ENCODE measurements at places on chromosomes 7 and 10.

GRCh38 chr10:10394933-10395658 lies 622.6 kb upstream of the CELF2 start:
- DNase-seq = no peak

- DNase-seq = no peak
Measured at GRCh38 chr10:115956225-115957011, 316.6 kb downstream of the GFRA1 start.

DNA sequence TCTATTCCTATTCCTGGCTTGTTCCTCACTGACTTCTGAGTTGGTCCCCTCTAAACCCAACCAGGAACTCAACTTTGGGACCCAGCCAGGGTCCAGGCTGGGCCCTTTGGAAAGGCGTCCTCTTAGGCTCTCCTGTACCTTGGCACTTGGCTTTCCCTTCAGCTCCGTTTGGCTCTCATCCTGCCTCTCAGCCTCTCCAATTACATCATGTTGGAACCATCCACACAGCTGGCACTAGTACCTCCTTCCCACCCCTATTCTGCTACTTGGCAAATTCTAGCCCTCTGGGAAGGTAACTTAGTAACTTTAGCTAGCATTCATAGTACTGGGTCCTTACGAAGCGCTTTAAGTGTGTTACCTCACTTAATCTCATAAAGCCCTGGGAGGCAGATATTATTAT lies 205.3 kb upstream of the HABP2 start:
- DNase-seq = no peak

- DNase-seq = peak; percentile 20
Measured at GRCh38 chr7:31126976-31127375, 74.9 kb downstream of the ADCYAP1R1 start.

DNA sequence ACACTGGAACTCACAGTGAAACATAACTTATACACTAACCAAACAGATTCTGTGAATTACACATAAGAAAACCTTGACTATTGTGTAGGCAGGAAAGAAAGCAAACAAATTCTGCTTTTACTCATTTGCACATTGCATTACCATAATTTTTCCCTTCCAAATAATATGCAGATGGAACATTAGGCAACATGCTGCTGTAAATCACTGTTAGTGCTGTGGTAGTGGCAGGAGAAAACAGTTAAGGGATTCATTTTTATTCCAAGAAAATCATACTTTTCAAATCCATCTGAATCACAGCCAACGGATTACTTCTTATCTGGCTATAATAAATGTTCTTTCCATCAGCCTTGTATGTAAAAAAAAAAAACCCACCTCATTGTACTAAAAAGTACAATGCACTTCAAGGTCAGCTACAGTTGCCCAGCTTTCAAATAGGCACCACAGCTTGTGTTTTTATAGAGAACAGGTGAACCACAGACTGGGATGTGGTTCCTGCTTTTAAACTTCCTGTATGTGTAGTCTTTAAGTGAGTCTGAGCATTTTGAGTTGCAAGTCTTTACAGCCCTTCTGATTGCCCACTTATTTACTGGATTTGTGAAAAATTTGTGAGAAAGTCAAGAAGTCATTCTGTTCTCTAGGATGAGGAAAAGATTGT lies 590.0 kb upstream of the SEMA3D start:
- no peak for DNase-seq

DNA sequence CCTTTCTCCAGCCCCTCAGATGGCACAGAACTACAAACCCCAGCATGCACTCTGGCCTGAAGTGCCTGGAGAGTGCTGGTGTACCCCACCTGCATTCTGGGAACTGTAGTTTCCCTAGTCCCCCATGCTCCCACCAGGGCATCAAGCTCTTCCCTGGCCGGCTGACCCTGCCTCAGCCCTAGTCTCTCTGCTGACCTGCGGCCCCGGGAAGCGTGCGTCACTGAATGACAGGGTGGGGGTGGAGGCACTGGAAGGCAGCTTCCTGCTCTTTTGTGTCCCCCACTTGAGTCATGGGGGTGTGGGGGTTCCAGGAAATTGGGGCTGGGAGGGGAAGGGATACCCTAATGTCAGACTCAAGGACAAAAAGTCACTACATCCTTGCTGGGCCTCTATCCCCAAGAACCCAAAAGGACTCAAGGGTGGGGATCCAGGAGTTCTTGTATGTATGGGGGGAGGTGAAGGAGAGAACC lies 2.1 kb downstream of the NOS3 start:
- DNase-seq = peak; percentile 44

DNA sequence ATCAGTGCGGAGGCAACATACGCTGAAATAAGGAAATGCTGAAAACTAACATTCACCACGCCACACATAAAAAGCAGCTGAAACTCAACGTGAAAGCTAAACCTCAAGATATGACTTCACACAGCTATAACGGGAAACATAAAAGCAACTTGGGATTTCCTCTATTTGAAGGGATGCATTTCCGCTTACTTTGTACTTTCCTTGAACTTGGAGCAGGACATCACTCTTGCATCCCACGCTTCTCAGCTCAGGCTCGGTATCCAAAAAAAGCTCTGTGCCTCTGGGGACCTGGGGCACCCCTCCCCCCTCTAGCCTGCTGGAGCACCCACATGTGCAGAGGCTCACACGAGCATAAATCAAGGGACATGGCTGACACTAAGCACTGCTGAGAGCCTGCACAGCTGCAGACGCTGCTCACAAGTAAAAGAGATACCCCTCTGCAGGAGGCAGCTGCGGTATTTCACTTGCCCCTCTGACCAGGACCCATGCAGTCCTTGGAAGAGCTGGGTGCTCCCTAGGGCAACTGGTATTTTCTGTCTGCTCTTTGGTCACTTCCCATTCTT lies 34.2 kb downstream of the PARD3 start:
- DNase-seq = no peak

GRCh38 chr7:119545118-119545517 lies 727.9 kb upstream of the KCND2 start:
- no peak for DNase-seq

DNA sequence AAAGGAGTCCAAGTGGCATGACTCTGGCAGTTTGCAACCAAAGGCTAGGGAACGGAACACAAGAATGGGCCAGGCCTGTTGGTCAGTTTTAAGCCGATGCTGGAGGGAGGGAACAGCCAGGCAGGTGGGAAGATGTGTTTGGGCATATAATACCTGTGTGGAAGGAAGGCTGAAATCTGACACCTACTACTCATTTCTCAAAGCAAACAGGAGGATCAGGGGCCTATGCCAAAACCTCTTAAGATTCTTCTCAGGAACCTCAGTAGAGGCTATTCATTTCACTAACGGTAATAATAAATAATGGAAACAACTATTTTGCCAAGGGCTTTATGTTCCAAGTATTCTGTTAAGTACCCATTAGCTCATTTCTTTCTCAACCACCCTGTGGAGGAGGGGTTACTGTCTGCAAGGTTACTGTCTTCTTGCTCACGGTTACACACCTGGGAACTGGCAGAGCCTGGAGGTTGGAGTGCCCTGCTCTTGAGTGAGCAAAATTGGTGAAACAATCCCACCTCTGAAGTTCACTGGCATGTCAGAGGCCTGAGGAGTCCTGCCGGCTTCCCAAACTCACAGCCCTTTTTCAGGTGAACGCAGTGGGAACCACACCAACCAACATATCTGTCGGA lies 35.5 kb downstream of the GOT1 start:
- DNase-seq = peak; percentile 11

DNA sequence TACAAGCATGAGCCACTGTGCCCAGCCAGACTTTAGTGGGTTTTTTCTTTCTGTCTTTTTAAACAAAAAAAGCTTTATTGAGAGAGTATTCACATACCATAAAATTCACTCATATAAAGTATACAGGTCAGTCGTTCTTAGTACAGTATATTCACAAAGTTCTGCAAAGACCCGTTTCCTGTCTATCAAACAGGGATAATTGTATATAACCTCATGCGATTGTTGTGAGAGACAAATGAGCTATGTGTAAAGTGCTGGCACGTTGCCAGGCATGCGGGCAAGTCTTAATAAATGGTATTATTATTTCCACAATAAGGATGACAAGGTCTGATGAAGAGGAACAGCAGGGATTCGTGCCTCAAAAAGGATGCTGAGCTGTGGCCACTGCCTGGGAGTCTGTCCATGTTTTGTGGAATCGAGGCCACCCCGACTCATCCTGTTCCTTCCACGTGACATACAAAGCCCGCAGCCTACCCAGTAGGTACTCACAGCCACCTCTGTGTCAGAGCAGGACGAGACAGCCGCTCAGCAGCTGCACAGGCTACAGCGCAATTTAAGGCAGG lies 51.6 kb downstream of the SMKR1 start:
- peak; percentile 5 for DNase-seq

GRCh38 chr10:93271347-93271746 lies 197.7 kb downstream of the CYP26A1 start:
- DNase-seq = no peak

- peak; percentile 65 for DNase-seq
Measured at GRCh38 chr10:102660888-102661657, 16.8 kb downstream of the TRIM8 start.

- DNase-seq = no peak
Measured at GRCh38 chr7:140778975-140779374, 82.5 kb downstream of the NDUFB2 start.

DNA sequence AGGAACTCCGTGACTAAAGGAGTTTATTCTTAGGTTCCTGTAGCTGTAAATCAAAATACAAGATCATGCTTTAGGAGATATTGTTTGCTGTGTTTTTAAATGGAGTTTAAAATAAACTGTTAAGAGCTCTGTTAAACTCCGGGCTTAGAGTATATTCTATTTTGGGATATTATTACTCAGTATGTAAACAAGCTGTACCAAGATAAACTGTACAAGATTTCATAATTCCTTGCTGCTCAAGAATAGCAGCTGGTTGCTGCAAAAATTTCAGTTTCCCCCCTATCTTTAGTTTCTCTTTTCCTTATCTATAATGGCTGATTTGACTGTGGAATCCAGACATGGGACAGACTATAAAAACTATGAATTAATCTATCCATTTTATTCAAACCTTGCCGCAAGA lies 215.7 kb downstream of the HTR7 start:
- DNase-seq = no peak

- DNase-seq = no peak
Measured at GRCh38 chr7:134101716-134102115, 25.4 kb upstream of the LRGUK start.

DNA sequence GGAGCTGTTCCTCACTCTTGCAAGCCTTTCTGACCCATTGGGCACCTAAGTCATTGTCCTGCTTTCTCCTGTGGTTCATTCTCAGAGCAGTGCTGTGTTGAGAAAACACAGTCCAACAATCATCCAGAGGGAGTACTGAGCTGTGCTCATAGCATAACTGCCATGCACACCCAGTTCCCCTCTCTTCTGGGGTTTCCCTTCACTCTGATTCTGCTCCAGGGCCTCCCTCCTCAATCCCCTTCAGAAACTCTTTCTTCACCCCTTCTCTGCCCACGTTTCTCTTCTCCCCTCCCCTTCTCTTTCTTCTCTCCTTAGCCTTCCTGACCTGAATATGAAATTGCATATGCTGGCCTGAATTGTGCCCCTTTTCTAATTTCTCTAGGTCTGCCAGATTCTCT lies 155.8 kb downstream of the AOAH start:
- DNase-seq = no peak
